ENCODE measurements at places on chromosomes 12 and 14. TPM values are rescaled to one million over a fixed set of nuclear protein-coding genes. Genes with fewer than 3 reads are reported as not detected.

DNA sequence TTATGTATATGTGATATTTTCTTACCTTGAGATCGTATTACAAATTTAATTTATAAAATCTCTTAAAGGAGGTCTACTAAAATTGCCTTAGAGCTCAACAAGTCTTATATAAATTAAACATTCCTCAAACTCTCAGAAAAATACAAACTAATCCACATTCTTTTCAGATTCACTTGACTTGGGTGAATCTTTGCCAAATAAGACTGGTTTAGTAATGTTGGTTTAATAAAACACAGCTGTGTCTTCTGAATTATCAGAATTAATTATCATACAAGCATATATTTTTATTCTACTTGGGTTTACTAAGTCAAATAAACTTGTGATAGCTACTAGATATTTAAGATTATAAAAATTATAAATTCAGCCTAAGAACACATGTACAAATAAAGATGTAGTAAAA, 13.3 kb downstream of the GLIPR1L2 start:
- DNase-seq = no peak

DNA sequence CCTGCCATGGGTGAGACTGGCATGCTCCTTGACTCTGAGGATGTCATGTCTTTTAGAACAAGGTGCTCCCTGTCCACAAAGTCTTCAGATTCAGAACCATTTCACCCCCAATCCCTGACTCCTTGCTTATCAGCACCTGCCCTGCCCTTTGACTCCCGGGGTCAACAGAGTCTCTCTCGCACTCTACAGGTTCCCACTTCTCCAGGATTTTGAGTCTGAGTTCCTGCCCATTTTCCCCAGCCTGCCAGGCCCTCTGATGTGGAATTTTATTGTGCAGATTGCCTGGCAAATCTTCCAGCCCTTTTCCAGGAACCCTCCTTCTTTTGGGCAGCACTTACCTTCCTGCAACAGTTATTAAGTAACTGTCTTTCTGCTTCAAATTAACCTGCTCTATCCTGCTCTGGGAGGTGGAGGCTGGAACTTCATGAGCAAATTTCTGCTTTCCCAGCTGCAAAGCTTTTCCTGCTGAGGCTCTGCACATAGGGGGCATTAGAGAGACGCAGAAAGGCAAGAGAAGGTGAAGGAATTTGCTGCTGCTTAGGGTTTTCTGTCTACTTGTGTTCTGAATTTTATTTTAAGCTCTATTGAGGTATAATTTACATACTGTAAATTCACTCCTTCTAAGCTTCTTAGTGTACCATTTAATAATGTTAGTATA, 259.1 kb downstream of the PCNX1 start:
- DNase-seq = peak; percentile 55

DNA sequence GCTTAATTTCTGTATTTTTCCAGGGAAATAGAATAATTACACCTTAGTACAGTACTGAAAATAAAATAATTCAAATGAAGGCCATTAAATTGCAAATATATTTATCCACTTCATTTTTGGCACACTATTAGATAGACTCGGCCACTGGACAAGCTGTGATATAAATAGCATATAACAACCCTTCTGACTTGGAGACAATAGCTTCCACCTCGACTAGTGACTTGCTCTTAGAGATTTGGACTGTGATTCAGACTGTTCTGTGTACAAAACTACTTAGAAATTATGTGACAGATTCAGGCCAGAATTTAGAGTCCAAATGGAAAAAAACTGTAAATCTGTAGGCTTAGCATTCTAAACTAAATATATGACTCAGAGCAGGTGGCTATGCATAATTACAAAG, 949.9 kb downstream of the LRFN5 start:
- DNase-seq = no peak

- DNase-seq = no peak
These were observed 38.9 kb downstream of the NIN start for GRCh38 chr14:50792051-50792477.

DNA sequence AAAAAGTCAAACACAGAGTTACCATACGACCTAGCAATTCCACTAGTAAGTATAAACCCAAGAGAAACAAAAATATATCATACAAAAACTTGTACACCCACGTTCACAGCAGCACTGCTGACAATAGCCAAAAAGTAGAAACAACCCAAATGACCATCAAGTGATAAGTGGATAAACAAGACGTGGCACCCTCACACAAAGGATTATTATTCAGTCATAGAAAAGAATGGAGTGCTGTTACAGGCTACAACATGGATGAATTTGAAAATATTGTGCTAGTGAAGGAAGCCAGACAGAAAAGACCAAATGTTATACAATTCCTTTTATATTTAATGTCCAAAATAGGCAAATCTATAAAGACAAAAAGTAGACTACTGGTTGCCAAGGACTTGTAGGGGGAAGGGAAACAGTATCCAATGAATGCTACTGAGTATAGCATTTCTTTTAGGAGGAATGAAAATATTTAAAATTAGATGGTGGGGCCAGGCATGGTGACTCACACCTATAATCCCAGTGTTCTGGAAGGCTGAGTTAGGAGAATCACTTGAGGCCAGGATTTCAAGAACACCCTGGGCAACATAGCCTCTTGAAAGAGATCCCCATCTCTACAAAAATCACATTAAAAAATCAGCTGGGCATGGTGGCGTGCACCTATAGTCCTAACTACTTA, 41.9 kb downstream of the SPTLC2 start:
- DNase-seq = no peak

DNA sequence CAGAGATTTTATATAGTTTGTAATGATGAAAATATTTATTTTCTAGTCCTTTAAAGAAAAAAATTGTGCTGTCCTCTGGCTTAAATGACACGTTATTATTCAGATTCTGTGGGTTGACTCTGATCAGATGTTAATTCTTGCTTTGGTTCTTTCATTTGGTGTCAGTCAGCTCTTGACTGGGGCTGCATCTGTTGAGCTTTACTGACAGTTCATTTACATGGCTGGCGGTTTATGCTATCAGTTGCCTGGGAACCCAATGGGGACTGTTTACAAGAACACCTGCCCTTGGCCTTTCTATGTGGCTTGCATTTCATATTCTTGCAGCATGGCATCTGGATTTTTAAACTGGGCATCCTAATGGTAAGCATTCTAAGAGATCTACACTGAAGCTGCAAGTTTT, 667.1 kb upstream of the FBXO33 start:
- DNase-seq = no peak

DNA sequence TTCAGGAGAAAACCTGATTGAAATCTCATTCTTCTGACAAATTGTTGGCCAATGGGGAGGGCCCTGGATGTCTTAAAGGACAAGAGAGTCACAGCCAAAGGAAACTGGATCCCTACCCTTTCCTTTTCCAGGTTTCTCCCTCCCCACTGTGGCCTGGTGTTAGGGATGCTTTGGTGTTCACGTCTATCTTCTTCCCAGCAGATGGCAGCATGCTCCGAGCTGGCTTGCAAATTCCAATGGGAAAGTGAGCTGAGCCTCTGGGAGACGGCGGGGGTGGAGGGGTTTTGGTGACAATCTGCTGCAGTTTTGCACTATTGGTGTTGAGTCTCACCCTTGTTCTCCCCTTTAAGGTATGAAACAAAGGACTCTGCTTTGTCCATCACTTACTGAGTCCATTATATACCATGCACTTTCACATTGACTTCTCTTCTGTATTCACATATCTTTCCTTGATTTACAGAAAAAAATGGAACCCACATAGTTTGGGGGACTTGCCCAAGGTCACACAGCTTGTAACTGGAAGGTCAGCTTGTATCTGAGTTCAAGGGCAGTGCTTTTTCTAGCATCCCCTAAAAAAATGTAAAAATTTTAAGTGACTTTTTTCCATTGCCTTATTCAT, 39.3 kb downstream of the CCDC177 start:
- peak; percentile 64 for DNase-seq

- DNase-seq = no peak
These were observed 4.0 kb downstream of the TMPO start for GRCh38 chr12:98519257-98519907.

GRCh38 chr12:44375694-44376093, 500.4 kb downstream of the NELL2 start:
- DNase-seq = no peak

- no peak for DNase-seq
These were observed 668 bp downstream of the APPL2 start for GRCh38 chr12:105235281-105235731.

DNA sequence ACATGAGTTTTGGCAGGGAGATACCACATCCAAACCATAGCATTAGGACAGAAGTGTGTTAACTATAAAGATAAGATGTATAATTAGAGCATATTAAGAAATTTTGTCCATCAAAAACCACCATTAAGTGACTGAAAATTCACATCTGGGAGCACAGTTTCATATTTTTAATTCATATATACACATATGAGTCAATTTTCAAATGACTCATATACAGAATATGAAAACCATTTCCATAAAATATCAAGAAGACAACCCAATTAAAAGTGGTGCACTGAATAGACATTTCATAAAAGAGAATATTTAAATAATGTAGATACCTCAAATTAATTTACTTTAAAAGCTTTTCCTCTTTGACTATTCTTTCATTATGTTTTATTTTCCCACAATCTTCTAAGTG, 25.3 kb downstream of the MUCL1 start:
- DNase-seq = no peak

GRCh38 chr14:79468486-79468885, 742.8 kb downstream of the DIO2 start:
- DNase-seq = no peak

DNA sequence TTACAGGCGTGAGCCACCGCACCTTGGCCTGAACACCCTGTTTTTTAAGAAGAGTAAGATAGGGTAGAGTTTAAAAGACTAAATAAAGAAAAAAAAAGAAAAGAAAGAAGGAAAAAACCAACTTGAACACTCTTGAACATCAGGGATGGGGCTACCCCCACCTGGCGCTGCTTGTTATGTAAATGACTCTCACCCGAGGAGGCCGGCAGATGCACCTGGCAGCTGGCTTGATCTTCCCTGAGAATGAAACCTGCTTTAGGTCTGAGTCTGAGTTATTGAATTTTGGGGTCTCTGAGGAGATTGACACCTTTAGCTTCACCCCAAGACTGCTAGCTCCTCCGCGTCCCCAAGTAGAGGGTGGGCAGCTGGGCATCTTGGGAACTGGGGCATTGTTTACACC, 15.5 kb upstream of the MEG3 start:
- no peak for DNase-seq

DNA sequence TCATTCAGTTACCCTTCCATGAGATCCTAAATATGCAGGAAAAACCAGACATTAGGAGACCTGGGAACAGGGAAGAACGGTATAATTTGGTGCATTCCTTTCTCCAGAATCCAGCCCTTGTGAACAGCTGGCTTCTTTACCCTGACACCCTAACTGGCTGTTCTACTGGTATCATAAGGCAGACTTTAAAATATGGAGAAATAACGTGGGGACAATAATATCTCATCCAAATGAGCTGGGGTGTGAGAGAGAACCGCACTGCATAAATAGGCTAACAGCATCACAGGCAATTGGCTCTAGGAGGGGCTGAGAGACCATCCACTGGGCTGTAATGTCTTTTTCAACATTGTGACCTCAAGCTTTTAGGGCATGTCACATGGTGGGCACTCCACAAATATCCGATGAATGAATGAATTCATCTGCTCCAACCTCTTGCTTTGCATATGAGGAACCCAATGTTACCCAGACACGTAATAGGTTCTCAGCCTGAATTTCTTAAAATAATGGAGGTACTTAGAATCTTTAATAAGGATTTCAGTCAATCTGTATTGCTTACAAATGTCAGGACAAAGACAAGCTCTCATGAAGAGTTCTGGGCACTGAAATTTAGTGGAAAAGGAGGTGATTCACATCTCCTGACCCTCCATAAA, 157.9 kb downstream of the SAMD4A start:
- DNase-seq = no peak

The OR4K15 gene
- not detected for total RNA-seq

The B3GNT4 gene
- total RNA-seq = 0.38 TPM

The BHLHE41 gene
- 4.0 TPM for total RNA-seq

The DEGS2 gene
- total RNA-seq = not detected

The TMCC3 gene
- total RNA-seq = 48.1 TPM

The ZNF384 gene
- total RNA-seq = 85.2 TPM

The MOK gene
- 5.8 TPM for total RNA-seq

Measured in endothelial cell (in vitro differentiated cells).